ENCODE measurements at places on chromosomes 5 and 9. TPM values are rescaled to one million over a fixed set of nuclear protein-coding genes. Genes with fewer than 3 reads are reported as not detected.

GRCh38 chr9:526904-527591, 312.4 kb downstream of the DOCK8 start:
- DNase-seq = no peak

- no peak for DNase-seq
Observed at GRCh38 chr5:149294872-149295829, 23.5 kb downstream of the AFAP1L1 start.

Gene PCDHB1
- total RNA-seq = not detected

GRCh38 chr5:37310360-37310759, 60.5 kb downstream of the NUP155 start:
- no peak for DNase-seq

- no peak for DNase-seq
Observed at GRCh38 chr5:34531751-34532360, 124.3 kb upstream of the RAI14 start.

DNA sequence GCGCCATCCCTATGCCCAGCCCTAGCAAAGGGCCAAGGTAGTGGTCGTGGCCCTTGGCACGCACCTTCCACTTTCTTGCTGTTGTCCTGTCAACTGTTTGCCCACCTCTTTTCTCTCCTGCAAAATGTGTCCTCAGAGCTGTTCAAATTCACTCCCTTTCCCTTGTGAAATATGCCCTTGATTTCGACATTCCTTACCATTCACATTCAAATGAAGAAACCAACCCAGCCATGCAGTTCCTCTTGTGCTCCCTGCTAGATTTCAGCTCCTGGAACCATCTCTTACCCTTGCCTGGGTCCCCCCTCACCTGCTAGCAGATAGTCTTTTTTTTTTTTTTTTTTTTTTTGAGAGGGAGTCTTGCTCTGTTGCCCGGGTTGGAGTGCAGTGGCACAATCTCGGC, 19.6 kb upstream of the HRH2 start:
- no peak for DNase-seq

DNA sequence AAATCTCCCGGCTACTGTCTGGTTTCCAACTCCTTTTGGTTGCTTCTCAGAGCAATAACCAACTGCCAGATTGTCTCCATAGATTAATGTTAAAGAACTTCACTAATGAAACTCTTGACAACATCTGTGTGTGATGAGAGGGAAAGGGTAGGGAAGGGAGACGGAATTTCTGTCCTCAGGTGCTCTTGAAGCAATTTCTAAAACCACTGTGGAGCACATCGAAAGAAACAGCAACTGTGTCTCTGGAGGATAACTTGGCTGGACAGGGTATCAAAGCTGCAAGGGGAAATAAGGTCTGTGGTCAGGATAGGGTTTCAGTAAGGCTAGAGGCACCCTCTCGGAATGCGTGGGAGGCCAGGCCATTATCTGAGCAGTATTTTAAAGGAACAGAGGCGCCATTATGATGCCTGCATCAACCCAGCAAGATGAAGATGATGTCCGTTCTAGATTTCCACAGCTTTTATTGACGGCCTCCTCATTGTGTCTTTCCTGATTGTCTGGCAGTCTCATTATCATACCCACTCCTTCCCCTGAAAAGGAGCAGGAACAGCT, 76.6 kb downstream of the RORB start:
- no peak for DNase-seq

Gene EXOSC3
- total RNA-seq = 39.8 TPM

Gene PDE6A
- under 0.01 TPM for total RNA-seq

Gene IFT74
- total RNA-seq = 19.2 TPM

DNA sequence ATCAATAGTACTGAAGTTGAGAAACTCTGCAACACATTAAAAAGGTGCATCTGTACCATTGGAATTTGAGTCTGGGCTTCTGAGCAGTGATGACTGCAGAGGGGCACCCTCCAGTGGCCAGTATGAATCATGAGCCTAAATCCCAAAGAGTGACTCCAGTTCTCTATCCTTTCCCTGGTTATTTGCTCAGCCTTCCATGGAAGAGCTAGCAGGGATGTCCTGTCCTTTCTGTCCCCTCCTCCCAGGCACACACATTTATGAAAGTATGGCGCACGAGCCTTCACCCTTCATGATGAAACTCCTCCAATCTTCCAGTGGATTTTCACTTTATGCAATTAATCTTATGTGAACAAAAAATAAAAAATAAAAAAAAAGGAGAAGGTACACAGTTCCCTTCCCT, 81.0 kb downstream of the ESM1 start:
- DNase-seq = no peak

Gene CACNA1B
- total RNA-seq = under 0.01 TPM

Gene ZNF300
- total RNA-seq = 6.5 TPM

DNA sequence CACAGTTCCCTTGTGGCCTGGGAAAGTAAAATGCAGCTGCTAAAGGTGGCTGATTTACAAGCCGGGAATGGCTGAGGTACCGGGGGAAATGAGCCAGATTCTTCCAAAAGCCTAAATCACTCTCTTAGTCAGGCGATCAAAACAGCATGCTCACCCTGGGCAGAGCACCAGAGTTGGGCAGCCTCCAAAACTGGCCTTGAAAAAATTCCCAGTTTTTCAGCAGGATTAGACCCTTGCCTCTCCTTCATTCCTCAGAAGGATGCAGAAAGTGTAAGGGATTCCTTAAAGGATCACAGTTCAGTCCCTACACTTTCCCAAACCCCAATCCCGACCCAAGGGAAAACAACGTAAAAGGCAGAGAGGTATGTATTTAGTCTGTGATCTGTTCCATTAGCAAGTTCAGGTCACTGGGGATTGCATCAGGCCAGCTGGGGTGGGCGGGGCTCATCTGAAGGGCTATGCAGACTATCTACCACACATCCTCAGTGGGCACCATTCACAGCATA, 16.9 kb downstream of the TMEM174 start:
- DNase-seq = peak; percentile 80

DNA sequence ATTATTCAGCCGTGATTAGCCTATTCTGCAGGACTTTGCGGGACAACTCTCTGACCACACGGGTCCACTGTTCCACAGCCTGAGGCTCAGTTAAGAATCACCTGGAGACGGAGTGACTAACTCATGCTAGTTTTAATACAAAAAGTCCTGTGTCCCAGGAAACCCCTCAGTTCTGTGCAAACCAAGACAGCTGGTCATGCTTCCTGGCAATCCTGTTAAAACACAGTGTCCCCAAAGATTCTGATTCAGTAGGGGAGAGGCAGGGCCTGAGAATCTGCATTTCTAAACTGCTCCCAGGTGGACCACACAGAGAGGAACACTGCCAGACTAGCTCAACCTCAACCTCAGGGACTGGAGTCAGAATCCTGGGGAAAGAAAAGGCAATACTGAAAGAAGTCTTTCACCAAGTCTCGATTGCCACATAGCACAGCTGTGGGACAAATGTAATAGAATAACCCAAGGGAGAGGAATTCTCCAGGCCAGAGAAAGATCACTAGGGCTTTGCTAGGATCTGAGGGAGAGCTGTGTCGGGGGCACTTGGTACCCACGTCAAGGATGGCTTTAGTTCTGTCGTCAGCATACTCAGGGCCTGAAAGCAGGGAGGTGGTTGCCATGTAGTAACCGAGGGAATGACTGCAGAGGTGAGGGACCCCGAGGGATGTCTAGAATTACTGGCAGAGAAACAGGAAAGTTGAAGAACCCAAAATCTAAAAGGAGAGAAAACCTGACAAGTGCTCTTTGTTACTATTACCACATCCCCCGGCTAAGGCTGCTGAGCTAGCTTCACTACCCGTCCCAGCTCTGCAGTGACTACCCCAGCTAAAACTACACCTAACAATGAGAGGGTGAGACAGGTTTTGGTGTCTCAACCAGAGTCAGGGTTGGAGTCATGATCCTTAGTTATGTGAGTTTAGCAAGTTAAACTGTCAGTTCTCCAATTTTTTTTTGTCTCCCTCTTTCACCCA, 8.6 kb downstream of the SUSD1 start:
- no peak for DNase-seq

GRCh38 chr9:2780326-2780725, 63.0 kb downstream of the KCNV2 start:
- no peak for DNase-seq

DNA sequence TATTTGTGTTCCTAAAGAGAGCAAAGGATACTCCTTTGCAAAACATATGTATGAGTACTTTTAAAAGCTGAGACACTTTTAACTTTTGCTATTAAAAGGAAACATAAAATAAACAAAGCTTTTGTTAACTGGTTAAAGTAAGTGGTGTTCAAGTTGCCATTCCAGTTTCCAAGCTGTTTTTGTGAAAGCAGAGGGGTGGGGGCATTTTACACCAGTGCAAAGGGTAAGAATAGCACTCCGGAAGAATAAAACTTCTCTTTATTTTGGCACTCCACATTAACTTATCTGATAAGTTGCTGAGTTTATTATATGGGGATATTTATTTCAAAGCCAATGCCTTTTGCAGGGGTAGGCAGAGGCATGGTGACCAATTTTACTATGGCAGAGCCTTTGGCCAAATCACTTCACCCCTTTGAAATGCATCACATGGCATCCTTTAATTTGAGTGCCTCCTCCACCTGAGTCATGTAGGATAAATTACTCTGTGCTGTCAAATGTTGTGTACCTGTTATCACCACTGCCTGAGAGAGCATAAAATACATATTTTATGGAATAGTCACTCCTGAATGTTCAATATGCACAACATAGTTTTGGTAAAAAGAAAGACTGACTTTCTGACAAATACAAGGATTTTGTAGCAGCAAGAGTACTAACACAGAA, 62.9 kb downstream of the MLLT3 start:
- no peak for DNase-seq

DNA sequence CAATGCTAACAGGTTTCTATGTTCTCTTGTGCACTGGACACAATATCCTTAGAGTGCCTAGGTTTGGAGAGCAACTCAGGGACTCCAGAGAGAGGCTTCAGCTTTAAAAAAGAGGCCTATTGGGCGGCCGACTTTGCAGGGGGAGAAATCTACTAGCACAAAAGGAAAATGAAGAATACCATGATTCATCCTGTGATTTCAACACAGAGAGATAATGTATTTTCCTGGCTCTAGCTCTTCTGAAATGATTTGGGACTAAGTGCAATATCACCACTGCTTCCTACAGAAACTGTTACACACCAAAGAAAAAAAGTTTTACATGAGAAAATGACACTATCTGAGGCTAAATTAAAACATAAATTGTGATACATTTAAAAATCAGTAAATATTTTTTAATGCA, 146.1 kb upstream of the TSLP start:
- DNase-seq = no peak

GRCh38 chr9:136847088-136847825, 2.0 kb upstream of the PHPT1 start:
- DNase-seq = no peak

GRCh38 chr9:102209176-102209575, 470.7 kb upstream of the GRIN3A start:
- no peak for DNase-seq

Gene SPINK4
- not detected for total RNA-seq

All from osteoblast (primary cell).